NCI-H1417 (cell line): ENCODE measurements at places on chromosomes 13 and 19.

DNA sequence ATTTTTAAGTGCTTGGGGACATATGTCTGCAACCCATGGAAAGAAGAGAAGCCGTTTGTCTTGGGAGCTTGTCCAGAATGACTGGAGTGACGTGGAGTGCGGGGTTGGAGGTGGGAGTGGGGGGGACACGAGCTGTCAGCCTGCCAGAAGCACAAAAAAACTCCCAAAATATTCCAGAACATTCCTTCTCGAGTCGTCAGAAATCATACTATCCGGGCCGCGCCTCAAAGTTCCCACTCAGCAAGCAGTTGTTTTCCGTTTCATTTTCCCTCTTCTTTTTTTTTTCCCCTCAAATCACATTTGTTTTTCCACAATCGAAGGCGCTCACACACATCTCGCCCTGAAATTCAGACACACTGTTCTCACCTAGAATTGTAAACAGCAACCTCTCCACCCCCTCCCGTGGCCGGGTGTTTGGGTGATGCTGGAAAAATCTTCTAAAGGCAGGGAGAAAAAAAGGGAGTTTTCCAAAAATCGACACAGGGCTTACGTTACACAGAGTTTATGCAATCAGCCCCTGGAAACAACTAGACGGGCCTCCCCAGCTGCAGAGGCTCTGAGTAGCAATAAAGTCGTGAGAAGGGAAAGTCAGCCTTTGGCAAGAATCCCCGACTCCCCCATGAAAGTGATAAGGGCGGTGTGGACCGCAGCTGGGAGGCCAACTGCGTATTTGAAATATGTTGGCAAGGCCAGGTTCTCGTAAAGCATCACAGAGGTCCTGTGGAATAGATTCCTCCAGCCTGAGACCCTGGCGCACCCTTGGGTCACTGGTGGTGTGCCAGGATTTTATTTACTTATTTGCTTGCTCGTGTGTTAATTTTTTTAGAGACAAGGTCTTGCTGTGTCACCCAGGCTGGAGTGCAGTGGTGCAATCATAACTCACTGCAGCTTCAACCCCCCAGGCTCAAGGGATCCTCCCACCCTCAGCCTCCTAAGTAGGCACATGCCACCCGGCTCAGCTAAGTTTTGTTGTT is 31.2 kb upstream of the KLF2 start:
- peak; percentile 10 for DNase-seq

DNA sequence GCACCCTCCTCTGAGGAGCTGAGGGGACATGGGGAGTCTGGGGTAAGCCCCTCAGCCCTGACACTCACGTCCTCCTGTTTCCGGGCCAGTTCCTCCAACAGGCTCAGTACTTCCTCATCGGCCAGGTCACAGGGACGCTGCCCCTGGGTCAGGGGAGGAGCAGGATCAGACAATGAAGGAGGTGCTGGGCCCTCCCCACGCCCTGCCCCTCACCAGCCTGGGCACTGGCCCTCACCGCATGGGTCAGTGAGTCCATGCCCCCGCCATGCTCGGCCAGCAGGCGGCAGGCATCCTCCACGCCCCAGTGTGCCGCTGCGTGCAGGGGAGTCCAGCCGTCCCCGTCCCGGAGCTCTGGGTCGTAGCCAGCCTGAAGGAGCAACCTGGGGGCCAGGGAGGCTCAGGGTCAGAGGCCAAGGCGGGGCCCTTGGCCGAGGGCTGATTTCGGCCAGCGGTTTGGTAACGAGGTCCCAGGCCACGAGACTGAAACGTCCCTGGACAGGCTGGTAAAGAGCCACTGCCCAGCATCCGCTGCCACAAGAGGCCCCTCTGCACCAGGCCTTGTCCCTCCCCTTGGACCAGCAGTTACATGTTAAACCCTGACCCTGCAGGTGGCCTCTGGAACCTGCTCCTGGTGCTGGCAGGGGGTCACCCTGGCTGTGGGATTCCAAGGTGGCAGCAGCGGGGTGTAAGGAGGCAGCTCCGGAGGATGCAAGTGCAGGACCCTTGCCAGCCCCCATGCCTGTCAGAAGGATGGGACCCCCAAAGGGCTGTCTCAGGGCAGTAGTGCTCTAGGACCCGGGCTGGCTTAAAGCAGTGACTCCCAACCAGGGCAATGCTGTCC is 18.5 kb downstream of the PPP1R12C start:
- DNase-seq: no peak

GRCh38 chr13:73220966-73221720 is 162.3 kb downstream of the KLF5 start:
- DNase-seq: no peak

- no peak for DNase-seq
These were observed 2.0 kb upstream of the TMEM221 start for GRCh38 chr19:17450264-17451075.

- no peak for DNase-seq
These were observed 30.3 kb upstream of the MIER2 start for GRCh38 chr19:374886-375235.

GRCh38 chr13:114148521-114148855 is 16.1 kb upstream of the RASA3 start:
- DNase-seq: peak; percentile 43

DNA sequence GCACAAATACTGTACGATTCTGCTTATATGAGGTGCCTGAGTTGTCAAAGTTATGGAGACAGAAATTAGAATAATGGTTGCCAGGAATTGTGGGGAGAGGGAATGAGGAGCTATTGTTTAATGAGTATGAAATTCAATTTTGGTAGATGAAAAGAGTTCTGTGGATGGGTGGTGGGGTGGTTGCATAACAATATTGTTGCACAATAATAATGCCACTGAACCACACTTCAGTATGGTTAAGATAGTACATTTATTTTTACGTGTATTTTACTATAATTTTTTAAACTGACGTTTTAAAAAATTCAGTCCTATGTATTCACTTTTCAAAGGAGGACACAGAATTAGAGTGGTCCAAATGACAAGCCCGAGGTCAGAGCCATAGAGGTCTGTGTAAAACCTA is 1.8 kb upstream of the OXGR1 start:
- DNase-seq: no peak

DNA sequence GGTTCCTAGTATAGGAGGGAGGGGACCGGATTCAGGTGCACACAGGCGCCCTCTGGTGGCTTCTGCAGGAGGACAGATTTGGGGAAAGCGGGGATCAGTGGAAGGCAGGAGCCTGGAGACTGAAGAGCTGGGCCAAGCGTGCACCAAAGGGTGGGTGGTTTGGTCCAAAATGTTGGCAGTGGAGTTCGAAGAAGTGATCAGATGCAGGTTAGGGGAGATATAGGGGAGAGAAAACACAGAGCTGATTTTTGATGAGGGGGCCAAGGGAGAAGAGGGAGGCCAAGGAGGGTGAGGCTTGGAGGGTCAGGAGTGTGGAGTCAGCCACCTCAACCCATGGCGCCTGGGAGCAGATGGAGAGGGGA is 6.8 kb upstream of the CARM1 start:
- DNase-seq: peak; percentile 41

- DNase-seq: no peak
These were observed 12.4 kb upstream of the ELAVL1 start for GRCh38 chr19:8017808-8018207.

GRCh38 chr13:113365971-113366588 is 2.1 kb upstream of the GRTP1 start:
- DNase-seq: no peak

- no peak for DNase-seq
These were observed 22.3 kb upstream of the STARD13 start for GRCh38 chr13:33307843-33308242.

GRCh38 chr19:28619816-28620429 is 593.0 kb downstream of the UQCRFS1 start:
- no peak for DNase-seq

DNA sequence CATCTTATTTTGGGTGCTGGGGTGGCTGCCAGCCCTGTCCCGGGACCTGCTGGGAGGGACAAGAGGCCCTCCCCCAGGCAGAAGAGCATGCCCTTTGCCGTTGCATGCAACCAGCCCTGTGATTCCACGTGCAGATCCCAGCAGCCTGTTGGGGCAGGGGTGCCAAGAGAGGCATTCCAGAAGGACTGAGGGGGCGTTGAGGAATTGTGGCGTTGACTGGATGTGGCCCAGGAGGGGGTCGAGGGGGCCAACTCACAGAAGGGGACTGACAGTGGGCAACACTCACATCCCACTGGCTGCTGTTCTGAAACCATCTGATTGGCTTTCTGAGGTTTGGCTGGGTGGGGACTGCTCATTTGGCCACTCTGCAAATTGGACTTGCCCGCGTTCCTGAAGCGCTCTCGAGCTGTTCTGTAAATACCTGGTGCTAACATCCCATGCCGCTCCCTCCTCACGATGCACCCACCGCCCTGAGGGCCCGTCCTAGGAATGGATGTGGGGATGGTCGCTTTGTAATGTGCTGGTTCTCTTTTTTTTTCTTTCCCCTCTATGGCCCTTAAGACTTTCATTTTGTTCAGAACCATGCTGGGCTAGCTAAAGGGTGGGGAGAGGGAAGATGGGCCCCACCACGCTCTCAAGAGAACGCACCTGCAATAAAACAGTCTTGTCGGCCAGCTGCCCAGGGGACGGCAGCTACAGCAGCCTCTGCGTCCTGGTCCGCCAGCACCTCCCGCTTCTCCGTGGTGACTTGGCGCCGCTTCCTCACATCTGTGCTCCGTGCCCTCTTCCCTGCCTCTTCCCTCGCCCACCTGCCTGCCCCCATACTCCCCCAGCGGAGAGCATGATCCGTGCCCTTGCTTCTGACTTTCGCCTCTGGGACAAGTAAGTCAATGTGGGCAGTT is 8.6 kb downstream of the CALM3 start:
- no peak for DNase-seq

GRCh38 chr19:6271721-6272410 is 7.9 kb downstream of the MLLT1 start:
- DNase-seq: peak; percentile 25

DNA sequence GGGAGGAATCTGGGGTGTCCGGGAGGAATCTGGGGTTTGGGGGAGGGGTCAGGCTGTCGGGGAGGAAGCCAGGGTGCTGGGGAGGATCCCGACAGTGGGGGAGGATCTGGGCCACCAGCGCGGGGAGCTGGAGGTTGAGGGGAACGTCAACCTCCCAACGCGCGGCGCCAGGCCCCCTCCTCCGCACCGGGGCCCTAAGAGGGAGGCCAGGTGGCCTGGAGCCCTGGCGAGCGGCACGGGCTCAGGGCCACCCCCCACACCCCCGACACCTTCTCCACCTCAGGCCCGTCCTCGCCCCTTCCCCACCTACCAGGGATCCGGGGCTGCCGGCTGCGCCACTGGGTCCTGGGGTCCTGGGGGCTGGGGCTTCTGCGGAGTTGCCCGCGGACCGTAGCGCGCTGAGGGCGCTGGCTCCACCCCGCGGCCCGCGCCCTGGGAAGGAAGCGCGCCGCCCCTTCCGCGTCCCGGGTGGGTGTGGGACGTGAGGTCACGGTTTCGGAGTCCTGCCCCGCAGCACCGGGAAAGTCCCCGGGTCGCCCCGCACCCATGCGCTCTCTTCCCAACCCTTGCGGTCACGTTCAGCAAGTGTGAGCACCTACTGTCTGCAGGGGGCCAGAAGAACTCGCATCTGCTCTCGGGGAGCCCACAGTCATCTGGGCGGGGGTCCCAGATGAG is at the start of gene TICAM1:
Gene TICAM1 (minus strand): TSS at position 409 of the 675 bp plus-strand sequence. CDS start 13,335 bp downstream, outside the sequence.
- peak; percentile 28 for DNase-seq

DNA sequence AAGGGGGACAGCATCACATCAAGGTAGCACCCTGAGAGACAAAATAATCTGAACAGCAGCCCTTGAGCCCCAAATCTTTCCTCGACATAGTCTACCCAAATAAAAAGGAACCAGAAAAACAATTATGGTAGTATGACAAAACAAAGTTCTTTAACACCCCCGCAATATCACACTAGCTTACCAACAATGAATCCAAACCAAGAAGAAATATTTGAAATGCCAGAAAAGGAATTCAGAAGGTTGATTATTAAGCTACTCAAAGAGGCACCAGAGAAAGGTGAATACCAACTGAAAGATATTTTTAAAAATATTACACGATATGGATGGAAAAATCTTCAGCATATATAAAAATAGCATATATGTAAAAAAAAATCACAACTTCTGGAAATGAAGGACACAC is 252.9 kb upstream of the SLITRK6 start:
- no peak for DNase-seq

- DNase-seq: no peak
These were observed 96.0 kb downstream of the CDADC1 start for GRCh38 chr13:49343731-49344130.

DNA sequence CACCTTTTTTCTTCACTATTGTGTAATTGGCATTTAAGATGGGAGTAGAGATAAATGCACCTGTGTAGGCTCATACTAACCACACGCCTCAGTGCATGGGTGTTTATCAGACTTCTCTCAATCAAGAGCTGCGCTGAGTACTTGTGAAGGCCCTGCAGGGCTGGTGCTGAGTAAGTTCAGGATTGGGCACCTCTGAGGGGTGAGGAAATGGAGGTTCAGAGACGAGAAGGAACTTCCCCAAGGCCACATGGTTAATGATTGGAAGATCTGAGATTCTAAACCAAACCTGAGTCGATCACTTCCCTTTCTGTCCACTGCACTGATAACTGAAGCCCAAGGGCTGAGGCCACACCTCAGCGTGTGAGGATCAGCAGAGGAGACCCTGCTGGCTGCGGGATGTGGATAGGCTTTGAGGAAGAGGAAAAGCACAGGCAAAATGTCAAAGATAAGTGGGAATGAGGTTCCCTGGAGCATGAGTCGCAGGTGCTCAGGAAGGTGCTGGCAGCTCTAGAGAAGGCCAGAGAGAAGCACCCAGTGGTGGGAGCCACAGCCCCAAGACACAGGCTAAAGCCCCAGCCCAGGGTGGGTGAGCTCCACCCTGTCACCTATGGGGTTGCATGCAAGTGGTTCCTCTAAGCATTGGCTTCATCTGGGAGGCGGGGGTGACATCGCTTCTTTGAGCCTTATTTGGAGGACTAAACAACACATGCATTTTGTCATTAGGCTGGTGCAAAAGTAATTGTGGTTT is 32.3 kb upstream of the GJB6 start:
- no peak for DNase-seq

DNA sequence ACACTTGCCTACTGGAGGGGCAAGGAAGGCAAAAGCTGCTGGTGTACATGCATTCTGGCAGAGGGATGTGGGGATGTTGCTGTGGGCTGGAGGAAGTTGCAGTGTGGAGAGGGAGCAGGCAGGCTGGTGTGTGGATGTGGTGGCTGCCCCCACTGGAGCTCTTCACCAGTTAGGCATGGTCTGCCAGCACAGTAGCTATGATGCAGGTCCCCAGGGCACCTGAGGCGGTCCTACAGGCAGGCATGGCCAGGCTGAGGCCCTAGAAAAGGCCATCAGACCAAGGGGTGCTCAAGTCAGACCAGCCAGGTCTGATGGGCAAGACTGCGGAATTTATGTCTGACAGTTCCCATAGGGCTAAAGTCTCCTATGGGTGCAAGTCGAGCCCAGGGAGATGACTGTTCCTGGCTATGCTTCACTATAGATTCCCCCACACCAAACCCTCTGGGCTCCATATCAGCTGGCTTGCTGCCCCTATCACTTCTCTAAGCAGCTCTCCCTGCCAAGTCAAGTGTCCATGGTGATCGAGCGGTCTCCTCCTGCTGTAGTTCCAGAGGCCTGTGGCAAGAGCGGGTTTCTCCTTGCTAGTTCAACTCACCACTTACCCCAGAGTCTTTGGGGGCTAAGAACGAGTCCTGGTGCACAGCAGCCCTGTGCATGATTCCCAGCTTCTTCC is 473.1 kb downstream of the TDRD3 start:
- no peak for DNase-seq
